Temporal lobe (tissue), 4 donors: ENCODE measurements at places on chromosomes 2 and 18. TPM values are rescaled to one million over a fixed set of nuclear protein-coding genes. Genes with fewer than 3 reads are reported as not detected.

Gene HOXD3
- total RNA-seq = not detected

Gene RELCH
- total RNA-seq = 60.7 TPM

Gene M1AP
- not detected for total RNA-seq

Gene CHST9
- total RNA-seq = 3.9 TPM

Gene CFC1
- total RNA-seq = 0.49 TPM

Gene STAMBP
- 16.7 TPM for total RNA-seq

Gene C1GALT1C1L
- total RNA-seq = not detected

Gene GALNT13
- total RNA-seq = 22.1 TPM

Gene HOXD12
- total RNA-seq = not detected

Gene ODC1
- 136 TPM for total RNA-seq

Gene ACKR3
- 7.1 TPM for total RNA-seq

Gene TMEM247
- total RNA-seq = not detected

Gene B4GALT6
- total RNA-seq = 6.4 TPM

Gene KANSL1L
- 63.4 TPM for total RNA-seq

Gene SH2D6
- 0.74 TPM for total RNA-seq

Gene FAP
- total RNA-seq = 2.0 TPM

Gene CD8B
- total RNA-seq = 0.25 TPM

Gene SH3RF3
- total RNA-seq = 14.8 TPM

Gene NTSR2
- total RNA-seq = 0.25 TPM

Gene VIL1
- not detected for total RNA-seq

Gene PLCL1
- 28.5 TPM for total RNA-seq

Gene CAPN14
- 0.98 TPM for total RNA-seq

Gene SLC38A11
- 1.7 TPM for total RNA-seq

Gene MRPL33
- 68.1 TPM for total RNA-seq

Gene RAD51AP2
- total RNA-seq = 0.25 TPM

Gene SULT1C3
- total RNA-seq = not detected

Gene TWIST2
- 0.25 TPM for total RNA-seq

Gene SEMA4C
- 42.8 TPM for total RNA-seq

Gene POTEC
- not detected for total RNA-seq

Gene SLC4A3
- total RNA-seq = 22.9 TPM

Gene GALNT14
- total RNA-seq = 10.1 TPM

Gene REEP1
- 125 TPM for total RNA-seq

Gene ATP8B1
- 4.2 TPM for total RNA-seq

Gene STPG4
- 0.49 TPM for total RNA-seq

Gene ACADL
- total RNA-seq = 4.7 TPM

Gene KCNE4
- total RNA-seq = 2.5 TPM

Gene SNED1
- total RNA-seq = 3.2 TPM

Gene ALK
- 0.98 TPM for total RNA-seq

Gene HOXD13
- not detected for total RNA-seq

Gene SP9
- total RNA-seq = 9.8 TPM

Gene ACVR1C
- 4.2 TPM for total RNA-seq

Gene CNTNAP5
- 26.6 TPM for total RNA-seq

Gene INO80B
- 6.9 TPM for total RNA-seq

Gene PSMA8
- total RNA-seq = not detected

Gene TMEM237
- total RNA-seq = 21.9 TPM

Gene TIMM21
- total RNA-seq = 28.8 TPM

Gene ALPP
- total RNA-seq = not detected
